ENCODE measurements at places on chromosomes 13 and 19.

- DNase-seq = no peak
These were observed 28.2 kb downstream of the CLEC17A start for GRCh38 chr19:14611051-14611450.

DNA sequence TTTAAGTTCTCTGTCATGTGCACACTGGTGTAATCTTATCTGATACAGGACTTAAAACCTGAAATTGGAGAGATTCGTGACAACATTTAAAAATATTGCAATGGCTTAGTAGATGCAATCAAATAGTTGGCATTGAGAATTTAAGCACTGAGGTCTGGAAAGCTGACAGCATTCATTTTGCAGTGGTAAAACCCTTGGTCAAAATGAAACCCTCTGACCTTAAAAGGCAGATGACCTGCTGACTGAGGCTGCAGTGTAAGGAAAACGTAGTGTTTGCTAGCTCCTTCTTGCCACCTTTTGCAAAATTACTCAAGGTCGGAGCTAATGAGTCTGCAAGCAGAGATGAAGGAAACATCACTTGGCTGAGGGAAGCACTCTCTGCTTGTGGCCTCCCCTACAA, 150.6 kb downstream of the KCTD12 start:
- DNase-seq = no peak

DNA sequence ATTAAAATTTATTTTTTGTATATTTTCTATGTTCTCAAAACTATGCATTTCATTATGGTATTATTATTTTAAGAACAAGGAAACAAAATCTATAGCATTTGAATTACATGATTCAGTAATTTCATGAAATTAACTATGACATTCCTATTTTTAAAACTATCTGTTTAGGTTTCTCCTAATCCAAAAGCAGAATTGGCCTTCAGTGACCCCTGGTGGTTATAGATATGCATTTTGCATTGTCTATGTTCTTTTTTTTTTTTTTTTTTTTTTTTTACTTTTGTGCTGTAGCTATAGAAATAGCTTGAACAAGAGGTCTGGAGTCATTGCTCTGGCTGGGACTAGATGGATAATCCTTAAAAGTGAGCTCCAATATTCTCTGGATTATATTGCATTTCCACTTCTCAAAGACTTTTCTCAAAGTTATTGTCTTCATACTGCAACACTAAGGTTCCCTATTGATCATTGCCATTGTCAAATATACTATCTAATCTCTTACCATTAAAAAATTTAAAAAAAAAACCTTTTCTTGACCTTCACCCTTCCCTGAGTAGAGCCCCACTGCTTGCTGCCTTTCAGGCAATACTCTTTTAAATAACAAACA, 15.9 kb upstream of the DNAJC3 start:
- no peak for DNase-seq

DNA sequence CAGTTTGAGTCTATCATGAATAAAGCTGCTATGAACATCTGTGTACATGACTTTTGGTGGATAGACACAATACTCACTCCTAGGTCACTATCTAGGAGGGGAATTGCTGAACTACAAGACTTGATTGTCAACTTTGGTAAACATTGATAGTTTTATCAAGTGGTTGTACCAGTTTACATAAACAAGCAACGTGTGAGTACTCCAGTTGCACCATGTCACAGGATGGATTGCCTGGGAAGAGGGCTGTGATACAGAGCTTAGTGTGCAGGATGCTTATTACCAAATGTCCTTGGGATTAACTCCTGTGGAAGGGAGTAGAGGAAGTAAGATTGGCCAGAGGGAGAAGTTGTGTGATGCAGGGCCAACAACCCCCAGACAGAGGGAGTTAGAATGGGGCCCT, 37.7 kb downstream of the RAP2A start:
- no peak for DNase-seq

- no peak for DNase-seq
These were observed 7.0 kb downstream of the CAB39L start for GRCh38 chr13:49436890-49437289.

DNA sequence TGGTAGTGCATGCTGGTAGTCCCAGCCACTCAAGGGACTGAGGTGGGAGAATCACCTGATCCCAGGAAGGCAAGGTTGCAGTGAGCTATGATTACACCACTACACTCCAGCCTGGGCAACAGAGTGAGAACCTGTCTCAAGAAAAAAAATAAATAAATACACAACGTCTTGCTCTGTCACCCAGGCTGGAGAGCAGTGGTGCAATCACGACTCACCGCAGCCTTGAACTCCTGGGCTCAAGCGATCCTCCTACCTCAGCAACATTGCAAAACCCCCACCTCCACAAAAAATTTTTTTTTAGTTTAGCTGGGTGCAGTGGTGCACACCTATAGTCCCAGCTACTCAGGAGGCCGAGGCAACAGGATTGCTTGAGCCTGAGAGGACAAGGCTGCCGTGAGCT, 8.8 kb downstream of the TPM4 start:
- DNase-seq = no peak

- no peak for DNase-seq
These were observed 14.2 kb upstream of the SLC15A1 start for GRCh38 chr13:98766697-98767096.

DNA sequence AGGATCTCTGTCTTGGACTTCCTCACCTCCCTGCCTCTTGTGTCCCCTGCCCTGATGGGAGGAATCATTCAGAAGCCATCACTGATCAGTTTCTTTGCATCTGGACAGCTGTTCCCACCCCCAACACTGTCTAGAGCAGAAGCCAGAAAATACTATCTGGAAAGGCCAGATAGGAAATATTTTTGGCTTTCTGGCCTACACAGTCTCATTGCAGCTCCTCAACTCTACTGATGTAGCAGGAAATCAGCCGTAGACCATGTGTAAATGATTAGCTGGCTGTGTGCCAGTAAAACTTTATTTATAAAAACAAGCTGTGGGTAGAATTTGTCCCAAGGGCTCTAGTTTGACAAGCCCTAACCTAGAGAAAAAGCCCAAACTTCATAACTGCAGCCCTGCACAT, 5.6 kb downstream of the SIGLEC7 start:
- DNase-seq = no peak

GRCh38 chr13:67136157-67136556, 94.0 kb downstream of the PCDH9 start:
- no peak for DNase-seq

GRCh38 chr19:1837625-1838105, 10.6 kb downstream of the REXO1 start:
- DNase-seq = no peak

DNA sequence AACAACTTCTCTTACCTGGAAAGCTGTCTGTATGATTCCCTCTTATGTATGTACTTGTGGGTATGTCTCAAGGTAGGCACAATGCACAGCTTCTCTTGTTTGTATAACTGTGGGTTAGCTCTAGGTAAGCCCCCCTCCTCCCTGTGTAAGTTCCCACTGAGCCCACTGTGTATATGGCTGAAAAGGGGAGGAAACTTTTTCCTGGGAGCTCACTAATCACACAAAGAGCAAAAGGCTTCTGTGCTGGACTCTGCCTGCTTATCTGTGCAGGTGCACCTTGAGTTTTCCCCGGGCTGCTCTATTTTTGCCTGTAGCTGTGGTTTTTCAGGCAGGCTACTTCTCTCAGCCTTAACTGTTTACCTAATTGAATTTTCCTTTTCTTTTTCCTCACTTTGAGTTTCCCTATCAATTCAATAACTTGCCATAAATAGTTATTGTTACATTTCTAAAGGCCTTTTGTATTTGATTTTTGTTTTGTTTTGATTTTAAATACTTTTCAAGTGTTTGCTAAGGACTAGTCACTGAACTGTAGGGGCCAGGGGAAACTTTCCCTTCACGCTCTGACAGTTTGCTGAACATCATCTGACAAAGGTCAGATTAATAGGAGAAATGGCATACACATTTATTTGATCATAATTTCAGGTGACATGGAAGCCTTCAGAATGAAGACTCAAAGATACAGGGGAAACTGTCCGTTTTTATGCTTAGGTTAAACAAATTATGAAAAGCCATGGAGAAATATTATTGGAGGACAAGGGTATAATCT, 423.5 kb upstream of the ATXN8OS start:
- no peak for DNase-seq

- peak; percentile 7 for DNase-seq
These were observed 43.1 kb downstream of the PAN3 start for GRCh38 chr13:28181413-28181812.

- DNase-seq = no peak
These were observed 9.5 kb downstream of the POU4F1 start for GRCh38 chr13:78593652-78594455.

Measured in Panc1 (cell line).